GM12891 (cell line): ENCODE measurements at places on chromosomes 1 and 21.

GRCh38 chr1:150568594-150568966 lies 10.8 kb downstream of the MCL1 start:
- DNase-seq, result no peak

DNA sequence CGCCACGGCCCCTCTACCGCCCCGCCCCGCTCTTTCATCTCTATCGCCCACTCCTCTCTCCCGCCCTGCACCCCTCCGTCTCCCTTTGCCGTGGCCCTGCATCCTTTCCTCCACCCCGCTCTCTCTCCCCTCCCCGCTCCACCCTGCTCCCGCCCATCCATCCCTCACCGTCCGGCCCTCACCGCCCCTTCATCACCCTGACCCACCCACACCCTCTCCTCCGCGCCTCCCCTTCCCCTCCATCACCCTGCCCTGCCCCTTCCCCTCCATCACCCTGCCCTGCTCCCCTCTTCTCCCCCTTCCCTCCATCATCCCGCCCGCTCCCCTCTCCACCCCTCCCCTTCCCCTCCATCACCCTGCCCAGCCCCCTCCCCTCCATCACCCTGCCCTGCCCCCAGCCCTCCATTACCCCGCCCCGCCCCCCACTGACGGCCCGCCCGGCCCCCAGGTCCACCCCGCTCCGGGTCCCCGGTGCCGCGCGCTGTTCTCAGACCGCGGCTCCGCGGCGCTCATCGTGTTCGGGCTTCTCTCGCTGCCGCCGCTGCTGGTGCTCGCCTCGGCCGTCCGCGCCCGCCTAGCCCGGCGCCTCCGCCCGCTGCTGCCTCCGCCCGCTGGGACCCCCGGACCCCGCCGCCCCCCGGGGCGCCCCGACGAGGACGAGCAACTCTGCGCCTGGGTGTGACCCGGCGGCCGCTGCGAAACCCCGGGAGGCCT lies 6.2 kb upstream of the ANKRD65 start:
- DNase-seq, result peak; percentile 39

DNA sequence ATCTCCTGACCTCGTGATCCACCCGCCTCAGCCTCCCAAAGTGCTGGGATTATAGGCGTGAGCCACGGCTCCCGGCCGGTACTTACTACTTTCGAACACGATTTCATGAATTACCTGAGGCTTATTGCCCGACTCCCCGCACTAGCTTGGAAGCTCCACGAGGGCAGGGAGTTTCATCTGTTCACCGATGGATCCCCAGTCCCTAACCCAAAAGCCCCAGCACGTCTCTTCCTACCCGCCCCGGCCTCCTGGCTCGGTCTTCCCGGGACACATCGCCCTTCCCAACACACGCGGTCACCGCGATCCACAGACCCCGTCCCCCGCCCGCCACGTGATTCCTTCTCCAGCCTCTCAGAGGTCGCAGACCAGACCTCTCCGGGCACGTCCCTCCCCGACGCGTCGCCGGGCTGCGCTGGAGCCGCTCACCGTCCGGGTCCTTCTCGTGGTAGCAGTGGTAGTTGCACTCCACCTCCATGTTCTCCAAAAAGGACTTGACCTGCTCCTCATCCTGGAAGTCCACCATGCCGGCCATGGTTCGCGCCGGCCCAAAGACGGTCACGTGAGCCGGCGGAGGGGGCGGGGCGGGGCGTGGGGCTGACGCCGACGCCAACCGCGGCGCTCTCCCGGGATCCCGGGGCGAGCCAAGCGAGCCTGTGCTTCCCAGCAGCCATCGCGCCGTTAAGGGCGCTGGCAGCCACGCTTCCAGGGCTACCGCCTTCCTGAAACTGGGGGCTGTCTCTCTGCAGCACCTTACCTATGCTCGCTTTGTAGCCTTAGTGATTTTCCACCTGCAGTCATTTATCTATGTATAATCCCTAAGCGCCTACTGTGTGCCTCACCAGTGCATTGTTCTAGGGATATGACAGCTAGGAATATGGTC lies at the start of gene COA7:
Gene COA7, minus strand, starts transcription at position 553 of the 880 bp plus-strand sequence. Its CDS starts 21 bp downstream, at position 532.
- peak; percentile 59 for DNase-seq

DNA sequence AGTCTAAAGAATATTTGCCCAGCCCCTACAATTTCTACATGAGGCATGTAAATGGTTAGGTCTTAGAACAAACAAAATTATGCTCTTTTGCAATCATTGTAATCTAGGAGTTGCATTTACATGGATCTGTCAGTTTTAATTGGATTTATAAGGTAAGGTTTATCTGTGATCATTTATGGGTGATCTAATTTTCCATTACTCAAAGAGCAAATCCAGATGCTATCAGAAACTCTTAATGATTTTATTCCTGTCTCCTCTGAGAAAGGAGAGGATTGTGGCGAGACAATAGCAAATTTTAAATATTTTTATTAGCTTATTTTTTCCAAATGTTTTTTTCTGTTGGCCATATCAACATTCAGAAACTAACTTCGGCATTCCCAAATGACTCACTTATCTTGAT lies 14.2 kb upstream of the NEGR1 start:
- DNase-seq, result no peak

GRCh38 chr1:100037656-100037926 lies 67.8 kb downstream of the SLC35A3 start:
- DNase-seq, result no peak

GRCh38 chr1:246450611-246451251 lies 56.3 kb downstream of the SMYD3 start:
- no peak for DNase-seq

- DNase-seq, result no peak
Measured at GRCh38 chr21:42056996-42057689, 14.0 kb upstream of the UMODL1 start.

DNA sequence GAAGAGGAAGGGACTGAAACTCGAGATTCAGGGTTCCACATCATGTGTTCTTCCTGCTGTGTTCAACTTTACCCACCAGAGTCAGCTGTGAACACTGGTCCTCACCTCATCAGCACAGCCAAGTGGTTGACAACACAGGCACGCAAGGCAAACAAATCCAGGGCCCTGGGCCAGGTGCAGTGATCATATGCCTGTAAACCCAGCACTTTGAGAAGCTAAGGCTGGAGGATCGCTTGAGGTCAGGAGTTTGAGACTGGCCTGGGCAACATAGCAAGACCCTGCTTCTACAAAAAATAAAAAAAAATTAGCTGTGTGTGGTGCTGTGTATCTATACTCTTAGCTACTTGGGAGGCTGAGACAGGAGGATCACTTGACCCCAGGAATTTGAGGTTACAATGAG lies 8.4 kb upstream of the XKR8 start:
- no peak for DNase-seq

DNA sequence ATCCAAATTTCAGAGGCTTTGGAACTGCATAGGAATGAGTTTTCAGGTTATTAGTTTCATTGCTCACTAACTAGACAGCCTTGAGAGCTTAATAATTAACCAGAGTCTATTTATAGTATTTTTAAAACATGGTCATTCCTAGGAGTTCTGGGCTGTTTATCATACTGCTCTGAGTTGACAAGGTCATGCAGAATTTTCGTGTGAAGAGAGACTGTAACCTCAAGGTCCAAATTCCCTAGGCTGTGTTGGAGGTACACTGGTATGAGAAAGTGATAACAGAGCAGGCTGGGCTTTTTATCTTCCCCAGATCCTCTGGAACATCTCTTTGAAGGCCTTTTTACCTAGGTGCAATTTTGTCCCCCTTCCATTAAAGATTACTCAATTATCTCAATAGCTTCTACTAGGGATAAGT lies 736.3 kb downstream of the LTN1 start:
- no peak for DNase-seq

- DNase-seq, result no peak
Measured at GRCh38 chr1:67743072-67743725, 58.2 kb downstream of the GADD45A start.

DNA sequence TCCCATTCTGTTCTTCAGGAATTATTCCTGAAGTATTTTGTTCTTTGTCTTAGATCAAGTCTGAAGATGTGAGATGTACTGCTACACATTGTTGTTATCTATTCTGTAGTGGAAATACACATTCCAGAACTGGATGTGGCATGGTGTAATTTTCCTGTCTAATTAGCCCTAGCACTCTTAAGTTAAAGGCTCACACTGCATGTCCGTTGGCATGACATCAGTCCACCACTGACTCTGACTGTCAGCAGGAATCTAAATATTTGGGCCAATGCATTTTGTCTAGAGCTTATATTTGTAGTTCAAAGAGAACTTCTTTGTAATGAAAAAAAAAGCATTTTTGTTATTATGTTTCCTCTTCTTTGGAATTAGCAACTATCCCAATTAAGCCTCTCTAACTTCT lies 201.0 kb downstream of the S1PR1 start:
- no peak for DNase-seq

DNA sequence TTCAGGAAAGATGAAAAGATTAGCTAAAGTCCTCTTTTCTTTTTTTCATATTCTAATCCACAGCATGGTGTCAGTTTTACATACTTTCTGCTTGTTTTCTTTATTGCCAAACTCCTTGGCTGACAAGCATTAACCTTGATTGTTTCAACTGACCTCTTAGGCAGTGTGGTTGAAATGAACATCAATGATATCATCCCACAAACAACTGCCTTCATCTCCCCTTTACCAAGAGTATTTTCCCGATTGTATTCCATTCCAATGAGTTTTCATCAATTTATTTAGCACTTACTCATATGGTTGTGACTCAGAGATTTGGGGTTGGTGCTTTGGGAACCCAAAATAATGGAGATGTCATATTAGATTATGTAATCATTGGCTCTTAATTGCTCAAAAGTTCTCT lies 71.8 kb downstream of the SPAG17 start:
- DNase-seq, result no peak

- DNase-seq, result no peak
Measured at GRCh38 chr1:198101716-198102453, 54.9 kb upstream of the NEK7 start.

- DNase-seq, result no peak
Measured at GRCh38 chr1:51427438-51427837, 91.6 kb downstream of the EPS15 start.

GRCh38 chr1:205918955-205919746 lies 24.1 kb downstream of the SLC26A9 start:
- DNase-seq, result peak; percentile 60

DNA sequence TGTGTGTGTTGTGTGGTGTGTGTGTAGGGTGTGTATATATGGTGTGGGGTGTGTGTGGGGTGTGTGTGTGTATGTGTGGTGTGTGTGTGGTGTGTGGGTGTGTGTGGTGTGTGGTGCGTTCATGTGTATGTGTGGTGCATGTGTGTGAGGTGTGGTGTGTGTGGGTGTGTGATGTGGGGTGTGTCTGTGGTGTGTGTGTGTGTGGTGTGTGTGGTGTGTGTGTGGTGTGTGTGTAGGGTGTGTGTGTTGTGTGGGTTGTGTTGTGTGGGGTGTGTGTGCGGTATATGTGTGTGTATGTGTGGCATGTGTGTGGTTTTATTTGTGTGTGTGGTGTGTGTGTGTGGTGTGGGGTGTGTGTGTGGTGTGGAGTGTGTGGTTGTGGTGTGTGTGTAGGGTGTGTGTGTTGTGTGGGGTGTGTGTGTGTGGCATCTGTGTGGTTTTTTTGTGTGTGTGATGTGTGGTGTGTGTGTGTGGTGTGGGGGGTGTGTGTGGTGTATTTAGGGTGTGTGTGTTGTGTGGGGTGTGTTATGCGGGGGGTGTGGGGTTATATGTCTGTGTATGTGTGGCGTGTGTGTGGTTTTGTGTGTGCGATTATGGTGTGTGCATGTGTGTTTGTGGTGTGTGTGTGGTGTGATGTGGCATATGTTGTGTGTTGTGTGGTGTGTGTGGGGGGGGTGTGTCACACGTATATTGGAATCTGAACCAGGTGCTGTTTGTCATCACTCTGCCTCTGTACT lies 17.1 kb upstream of the ZBTB21 start:
- DNase-seq, result no peak
